ENCODE measurements at places on chromosomes 12 and 14.

- no peak for DNase-seq
Observed at GRCh38 chr12:19390051-19390598, 49.2 kb upstream of the AEBP2 start.

- DNase-seq = no peak
Observed at GRCh38 chr12:120416490-120417216, 21.3 kb upstream of the COX6A1 start.

DNA sequence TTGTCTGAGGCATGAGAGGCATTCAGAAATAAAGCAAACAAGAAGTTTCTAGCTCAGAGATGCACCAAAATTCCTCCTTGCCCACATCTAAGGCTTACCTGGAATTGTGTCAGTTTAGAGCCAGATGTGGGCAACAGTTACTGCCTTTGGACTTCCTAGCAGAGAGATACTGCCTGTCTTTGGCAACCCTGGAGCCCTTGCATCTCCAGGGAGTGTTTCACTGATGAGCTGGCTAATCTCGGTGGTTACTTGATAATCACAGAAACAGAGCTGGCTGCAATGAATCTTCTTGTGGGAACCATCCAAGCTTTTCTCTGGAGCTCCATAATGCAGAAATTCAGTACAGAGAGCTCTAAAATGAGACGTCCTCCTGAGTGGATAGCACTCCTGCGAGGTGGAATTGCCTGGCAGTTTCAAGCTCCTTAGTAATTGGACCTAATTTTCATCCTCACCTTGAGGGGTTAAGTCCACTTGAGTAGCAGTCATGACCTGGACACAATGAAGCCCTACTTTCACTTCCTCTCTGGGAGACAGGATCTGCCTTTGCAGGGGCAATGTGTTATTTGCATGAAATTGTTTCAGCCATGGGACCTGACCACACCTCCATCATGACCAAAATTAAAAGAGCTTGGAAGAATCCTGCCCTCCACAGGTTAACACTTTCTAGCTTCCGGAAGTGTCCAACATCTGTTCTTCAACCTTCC lies 108.8 kb upstream of the ARHGAP5 start:
- DNase-seq = no peak

DNA sequence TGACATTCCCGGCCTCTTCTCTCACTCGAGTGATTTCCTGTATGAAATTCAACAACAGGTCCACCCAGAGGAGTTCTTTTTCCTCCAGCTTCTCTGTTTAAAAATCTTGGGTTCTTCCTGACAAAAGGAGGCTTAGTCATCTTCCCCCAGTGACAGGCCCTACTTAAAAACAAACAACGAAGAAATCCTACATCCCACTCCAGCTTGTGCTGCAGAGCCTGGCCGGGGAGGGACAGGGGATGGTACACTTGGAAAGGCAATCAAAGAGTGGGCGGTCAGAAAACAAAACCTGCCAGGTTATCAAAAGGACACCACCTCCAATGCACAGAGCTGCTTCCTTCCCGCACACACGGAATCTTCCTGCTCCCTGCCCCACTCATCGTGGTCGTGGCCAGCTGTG lies 101.3 kb downstream of the CACNA1C start:
- no peak for DNase-seq

DNA sequence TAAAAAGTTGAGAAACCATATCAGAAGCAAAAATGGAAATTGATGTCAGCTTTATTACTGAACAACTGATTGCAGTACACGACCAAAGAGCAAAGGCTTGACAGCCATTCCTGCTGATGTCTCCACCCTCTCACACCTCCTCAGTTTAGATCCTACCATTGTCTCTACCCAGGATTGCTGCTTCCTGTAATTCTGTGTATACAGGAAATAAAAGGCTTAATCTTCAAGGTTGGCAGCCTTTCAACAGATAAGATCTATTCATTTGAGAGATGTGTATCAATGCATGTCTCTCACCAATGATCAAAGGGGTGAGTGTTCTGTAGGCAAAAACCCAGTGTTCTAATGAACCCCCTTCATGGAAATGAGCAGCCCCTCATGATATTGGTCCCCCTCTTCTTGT lies 27.0 kb downstream of the SLCO1C1 start:
- no peak for DNase-seq

DNA sequence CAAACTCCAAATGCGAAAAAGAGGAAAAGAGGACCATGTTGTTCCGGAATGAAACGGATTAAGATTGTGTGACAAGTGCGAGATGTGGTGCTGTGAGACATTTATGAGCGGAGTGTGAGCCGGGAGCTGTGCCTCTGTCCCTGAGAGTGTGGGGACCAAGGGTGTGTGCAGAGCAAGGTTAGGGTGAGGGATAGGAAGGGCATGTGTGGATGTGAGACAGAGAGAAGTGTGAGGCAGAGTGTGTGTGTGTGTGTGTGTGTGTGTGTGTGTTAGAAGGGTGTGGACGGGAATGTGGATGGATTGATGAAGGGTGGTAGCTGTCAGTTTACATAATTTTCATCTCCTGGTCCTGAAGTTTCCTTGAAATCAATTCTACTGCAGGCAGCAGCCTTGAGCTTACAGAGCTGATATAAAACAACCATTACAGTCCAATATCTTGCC lies 4.3 kb upstream of the OTX2 start:
- DNase-seq = no peak

DNA sequence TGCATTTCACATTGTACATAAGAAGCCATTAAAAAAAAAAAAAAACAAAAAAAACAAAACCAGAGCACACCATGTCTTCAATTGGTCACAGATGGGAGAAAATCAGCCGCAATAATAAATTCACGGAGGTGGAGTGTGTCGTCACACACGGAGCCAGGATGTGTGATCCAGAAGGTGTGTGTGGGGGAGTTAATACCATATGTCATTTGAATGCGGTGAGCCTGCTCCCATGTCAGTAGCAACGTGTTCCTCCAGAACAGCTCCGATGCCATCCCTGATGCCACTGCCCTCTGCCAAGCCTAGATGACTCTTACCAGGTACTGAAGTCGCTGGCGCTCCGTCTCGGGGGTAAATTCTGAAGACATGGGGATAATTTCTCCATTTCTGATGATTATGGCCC lies 197.8 kb downstream of the PPM1H start:
- DNase-seq = no peak

DNA sequence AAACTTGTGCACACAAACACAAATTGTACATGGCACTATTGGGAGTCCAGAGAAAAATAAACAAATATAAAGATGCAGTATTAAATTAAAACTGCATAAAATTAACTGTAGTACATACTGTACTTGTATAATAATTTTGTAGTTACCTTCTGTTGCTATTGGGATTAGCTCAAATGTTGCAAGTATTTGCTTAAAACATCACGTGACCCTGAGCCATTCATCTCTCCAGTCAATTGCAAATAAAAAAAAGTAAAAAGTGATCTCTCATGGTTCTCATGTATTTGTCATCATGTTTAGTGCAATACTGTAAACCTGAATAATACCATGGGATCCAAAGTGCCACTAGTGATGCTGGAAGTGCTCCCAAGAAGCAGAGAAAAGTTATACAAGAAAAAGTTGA lies 88.1 kb upstream of the NAV3 start:
- DNase-seq = no peak

DNA sequence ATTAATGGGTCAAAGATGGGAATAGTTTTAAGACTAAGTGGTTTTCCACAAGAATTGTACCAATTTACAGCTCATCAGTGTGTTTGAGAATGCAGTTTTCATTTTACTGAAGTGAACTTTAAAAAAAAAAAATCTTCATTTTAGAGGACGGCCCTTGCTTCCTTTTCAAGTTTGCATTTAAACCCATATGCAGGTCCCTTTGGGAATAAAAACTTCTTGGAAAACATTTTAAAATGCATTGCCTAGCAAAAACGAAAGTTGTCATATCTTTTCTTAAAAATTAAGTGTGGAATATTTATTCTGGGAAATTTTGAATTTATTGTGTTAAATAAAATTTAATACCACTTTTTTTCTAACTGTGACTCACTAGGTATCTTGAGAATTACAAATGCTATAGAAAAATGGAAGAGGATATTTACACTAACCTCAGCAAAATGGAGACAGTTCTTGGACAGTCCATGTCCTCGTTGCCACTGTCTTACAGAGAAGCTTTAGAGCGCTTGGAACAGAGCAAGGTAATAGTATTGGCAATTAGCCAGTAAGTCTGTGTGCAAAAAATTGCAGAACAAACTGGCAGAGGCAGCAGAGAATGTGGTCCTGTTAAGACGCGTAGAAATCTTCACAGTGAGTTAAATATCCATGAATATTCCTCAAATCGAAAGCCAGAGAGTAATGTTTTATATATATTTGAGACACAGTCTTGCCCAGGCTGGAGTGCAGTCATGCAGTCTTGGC lies 209.7 kb downstream of the SYNE2 start:
- DNase-seq = no peak

- no peak for DNase-seq
Observed at GRCh38 chr14:45201905-45202304, 51.1 kb downstream of the MIS18BP1 start.

DNA sequence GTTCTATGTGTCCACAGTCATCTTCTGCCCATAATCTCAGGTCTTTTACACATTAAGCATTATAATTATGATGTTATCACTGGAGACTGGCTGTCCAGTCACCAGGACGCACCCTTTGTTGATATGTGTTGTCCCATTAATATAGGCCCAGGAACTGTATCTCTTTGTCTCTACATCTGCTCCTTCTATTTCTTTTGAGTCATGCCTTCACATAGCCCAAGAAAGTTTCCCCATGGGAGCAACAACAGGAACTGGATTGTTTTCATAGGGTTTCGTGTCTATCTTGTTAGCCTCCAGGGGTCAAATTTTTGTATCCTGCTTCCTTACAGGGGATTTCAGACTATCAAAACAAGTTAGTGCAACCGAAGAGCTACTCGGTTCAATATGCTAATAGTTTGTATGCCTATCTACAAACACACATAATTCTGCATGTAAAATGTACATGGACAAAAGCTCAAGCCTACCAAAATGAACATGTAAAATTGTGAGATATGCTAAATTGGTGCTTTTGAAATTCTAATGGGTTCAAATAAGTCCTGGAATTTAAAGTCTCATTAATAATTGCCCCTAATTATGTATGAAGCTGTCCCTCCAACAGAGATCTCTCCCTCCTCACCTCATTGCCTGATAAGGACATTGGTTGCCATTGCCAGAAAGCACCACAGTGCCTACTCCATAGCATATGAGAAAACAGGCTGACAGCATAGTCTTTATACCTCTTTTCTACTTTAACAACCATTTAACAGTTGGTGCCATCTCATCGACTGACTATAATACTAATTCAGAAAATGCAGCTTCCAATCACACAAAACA lies 99.8 kb upstream of the DIO2 start:
- no peak for DNase-seq

- DNase-seq = no peak
Observed at GRCh38 chr14:72824051-72824450, 69.8 kb downstream of the DPF3 start.

GRCh38 chr14:72186523-72186922 lies 254.3 kb downstream of the RGS6 start:
- DNase-seq = no peak

DNA sequence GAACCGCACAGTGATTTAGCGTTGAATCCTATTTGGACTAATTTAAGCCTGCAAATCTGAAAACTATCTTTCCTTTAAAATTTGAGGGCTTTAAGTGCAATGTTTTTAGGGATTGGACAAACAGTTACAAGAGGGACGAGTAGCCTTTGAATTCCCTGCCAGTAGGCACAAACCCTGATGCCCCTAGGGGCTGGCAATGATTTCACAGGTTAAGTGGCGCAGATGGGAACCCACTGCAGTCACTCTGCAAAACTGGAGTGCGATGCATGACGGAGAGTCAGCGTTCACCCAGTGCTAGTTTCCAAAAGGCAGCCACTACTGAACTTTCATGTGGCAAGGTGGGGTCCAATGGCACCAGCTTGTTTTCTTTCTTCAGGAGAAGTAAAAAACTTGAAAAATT lies 99.4 kb upstream of the FRMD6 start:
- no peak for DNase-seq

GRCh38 chr14:64719601-64720000 lies 15.4 kb downstream of the PLEKHG3 start:
- DNase-seq = no peak

GRCh38 chr12:125081427-125081826 lies 16.2 kb downstream of the AACS start:
- no peak for DNase-seq

DNA sequence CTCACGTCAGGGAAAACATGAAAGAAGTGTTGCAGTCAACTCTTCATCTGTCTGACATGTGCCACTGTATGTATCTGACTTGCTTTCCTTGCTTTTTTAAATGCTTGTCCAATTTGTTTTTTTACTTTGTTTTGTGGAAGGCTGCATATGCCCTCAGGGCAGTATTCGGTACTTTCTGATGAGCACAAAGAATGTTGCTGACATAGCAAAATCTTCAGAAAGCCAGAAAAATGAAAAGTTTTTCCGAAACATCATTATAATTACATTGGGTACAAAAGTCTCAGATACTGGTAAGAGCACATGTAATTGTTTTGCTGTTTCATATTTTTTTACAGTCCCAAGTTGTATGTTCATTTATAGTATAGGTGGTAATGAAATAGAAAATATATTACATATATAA lies 144.3 kb downstream of the NTS start:
- DNase-seq = no peak

GRCh38 chr14:68884031-68885030 lies 91.5 kb upstream of the ZFP36L1 start:
- DNase-seq = peak; percentile 63

DNA sequence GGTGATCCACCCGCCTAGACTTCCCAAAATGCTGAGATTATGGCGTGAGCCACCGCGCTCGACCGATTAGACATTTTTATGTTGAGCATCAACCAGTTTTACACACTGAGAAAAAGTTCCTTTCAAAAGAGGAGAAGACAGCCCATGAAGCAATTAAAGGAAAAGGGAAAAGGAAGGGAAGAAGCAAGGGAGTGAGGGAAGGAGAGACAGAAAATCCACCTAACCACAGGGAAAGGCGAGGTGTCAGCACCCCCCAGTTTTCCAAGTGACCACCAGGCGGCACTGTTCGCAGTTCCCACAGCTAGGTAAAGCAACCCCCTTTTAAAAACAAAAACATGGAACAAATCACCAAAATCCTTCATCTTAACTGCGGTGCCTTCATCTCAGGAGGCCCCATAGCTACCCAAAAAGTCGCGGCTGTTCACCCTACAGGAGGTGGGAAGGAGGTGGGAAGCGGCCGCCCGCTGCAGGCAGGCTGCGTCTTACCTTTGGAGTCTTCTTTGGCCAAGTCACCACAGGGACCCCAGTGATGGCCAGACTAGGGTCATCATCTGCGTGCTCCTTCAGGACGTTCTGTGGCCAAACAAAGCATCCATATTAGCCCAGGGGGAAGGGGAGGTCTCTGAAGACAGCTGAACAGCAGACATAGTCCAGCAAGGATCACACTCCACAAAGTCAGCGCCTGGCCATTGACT lies 86.6 kb downstream of the KDM2B start:
- DNase-seq = no peak

GRCh38 chr14:94613720-94614644 lies 1.8 kb downstream of the SERPINA3 start:
- no peak for DNase-seq

DNA sequence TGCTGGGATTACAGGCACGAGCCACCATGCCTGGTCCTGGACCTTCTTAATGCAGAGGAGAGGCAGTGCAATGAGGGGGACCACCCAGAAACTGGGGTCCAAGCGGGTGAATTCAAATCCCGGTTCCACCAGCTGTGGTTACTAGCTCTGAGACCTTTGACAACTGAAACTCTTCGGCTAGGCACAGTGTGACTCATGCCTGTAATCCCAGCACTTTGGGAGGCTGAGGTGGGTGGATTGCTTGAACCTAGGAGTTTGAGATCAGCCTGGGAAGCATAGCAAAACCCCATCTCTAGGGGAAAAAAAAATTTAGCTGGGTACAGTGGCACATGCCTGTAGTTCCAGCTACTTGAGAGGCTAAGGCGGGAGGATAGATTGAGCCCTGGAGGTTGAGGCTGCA lies 5.0 kb upstream of the CD4 start:
- no peak for DNase-seq

Measured in dermis microvascular lymphatic vessel endothelial cell (primary cell).